Lower leg skin (tissue), 4 donors: ENCODE measurements at places on chromosomes 4 and X.

GRCh38 chr4:158327525-158327924, 117.2 kb downstream of the TMEM144 start:
- no peak for DNase-seq

GRCh38 chr4:113114884-113115283, 65.4 kb downstream of the ANK2 start:
- DNase-seq, result no peak

- DNase-seq, result no peak
Observed at GRCh38 chr4:169956091-169956843, 69.9 kb downstream of the MFAP3L start.

GRCh38 chrX:93422693-93423092, 250.7 kb downstream of the NAP1L3 start:
- DNase-seq, result no peak

- DNase-seq, result no peak
Observed at GRCh38 chr4:96383349-96383748, 543.5 kb downstream of the PDHA2 start.

GRCh38 chr4:19187096-19187495, 1064.6 kb upstream of the SLIT2 start:
- DNase-seq, result no peak

GRCh38 chrX:65300104-65300809, 234.3 kb downstream of the LAS1L start:
- no peak for DNase-seq

- DNase-seq, result no peak
Observed at GRCh38 chrX:150581093-150581775, 12.8 kb downstream of the MTM1 start.

- DNase-seq, result no peak
Observed at GRCh38 chrX:30863974-30864373, 25.1 kb downstream of the TAB3 start.

DNA sequence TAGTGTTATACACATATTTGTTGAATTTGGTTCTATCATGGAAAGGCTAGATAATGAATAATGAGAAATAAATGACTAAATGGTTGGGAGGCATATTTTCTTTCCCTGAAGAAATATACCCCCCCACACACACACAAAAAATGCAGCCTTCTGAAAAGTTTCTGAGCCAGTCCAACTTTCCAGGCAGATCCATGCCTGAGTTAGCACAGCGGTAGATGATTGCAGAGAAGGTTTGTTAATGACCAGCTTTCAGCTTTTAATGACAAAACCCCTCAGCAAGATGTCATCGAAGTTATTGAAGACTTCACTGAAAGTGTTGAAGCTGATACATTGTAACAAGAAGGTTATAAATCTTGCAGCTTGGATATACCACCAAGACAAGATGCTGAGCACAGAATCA, 61.4 kb downstream of the GBA3 start:
- DNase-seq, result no peak

- DNase-seq, result no peak
Observed at GRCh38 chr4:173230062-173230461, 61.5 kb downstream of the GALNT7 start.

- no peak for DNase-seq
Observed at GRCh38 chr4:79141530-79141929, 184.3 kb downstream of the NAA11 start.

- peak; percentile 41 for DNase-seq
Observed at GRCh38 chr4:17447675-17448298, 64.1 kb downstream of the QDPR start.

DNA sequence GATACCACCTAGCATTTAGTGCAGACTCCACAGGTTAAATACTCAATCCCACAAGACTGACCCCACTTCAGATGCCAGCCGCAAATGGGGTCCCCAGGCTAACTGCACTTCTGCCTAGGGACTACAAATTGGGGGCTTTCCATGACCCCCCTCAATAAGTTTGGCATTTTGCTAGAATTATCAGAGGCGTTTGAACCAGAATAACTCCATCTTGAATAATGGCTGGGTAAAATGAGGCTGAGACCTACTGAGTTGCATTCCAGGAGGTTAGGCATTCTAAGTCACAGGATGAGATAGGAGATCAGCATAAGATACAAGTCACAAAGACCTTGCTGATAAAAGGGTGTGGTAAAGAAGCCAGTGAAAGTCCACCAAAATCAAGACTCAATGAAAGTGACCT, 15.1 kb downstream of the RELL1 start:
- DNase-seq, result no peak

- peak; percentile 26 for DNase-seq
Observed at GRCh38 chr4:4677556-4678522, 136.0 kb upstream of the STX18 start.

GRCh38 chr4:29578329-29578728, 1141.8 kb upstream of the PCDH7 start:
- DNase-seq, result no peak

DNA sequence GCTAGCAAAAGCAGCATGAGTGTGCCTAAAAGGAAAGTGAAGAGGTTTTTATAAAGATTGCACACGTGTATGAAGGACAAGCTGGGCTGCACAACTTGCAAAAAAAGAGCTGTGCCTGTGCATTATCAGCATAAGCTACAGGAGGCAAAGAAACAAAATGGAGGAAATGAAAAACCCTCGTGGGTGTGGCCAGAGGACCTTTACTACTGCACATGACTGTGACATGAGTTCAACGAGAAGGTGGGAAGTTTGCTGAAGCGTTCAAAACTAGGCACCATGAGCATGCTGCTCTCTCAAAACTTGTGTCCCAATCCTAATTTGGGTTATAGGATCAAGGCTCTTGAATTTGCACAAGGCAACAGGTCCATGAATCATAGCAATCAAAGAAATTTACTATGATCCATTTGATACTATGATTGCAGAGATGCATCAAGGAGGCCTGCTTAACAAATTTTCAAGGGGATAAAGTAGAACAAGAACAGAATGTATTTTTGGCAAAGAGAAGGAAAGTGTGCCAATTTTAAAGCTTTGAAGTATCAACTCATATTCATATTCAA, 38.1 kb upstream of the CXorf38 start:
- DNase-seq, result no peak

- DNase-seq, result no peak
Observed at GRCh38 chr4:99968330-99968729, 18.3 kb upstream of the H2AZ1 start.

- DNase-seq, result no peak
Observed at GRCh38 chrX:13868591-13868990, 51.7 kb upstream of the GPM6B start.

- DNase-seq, result no peak
Observed at GRCh38 chr4:152976212-152976761, 40.2 kb downstream of the FHDC1 start.

DNA sequence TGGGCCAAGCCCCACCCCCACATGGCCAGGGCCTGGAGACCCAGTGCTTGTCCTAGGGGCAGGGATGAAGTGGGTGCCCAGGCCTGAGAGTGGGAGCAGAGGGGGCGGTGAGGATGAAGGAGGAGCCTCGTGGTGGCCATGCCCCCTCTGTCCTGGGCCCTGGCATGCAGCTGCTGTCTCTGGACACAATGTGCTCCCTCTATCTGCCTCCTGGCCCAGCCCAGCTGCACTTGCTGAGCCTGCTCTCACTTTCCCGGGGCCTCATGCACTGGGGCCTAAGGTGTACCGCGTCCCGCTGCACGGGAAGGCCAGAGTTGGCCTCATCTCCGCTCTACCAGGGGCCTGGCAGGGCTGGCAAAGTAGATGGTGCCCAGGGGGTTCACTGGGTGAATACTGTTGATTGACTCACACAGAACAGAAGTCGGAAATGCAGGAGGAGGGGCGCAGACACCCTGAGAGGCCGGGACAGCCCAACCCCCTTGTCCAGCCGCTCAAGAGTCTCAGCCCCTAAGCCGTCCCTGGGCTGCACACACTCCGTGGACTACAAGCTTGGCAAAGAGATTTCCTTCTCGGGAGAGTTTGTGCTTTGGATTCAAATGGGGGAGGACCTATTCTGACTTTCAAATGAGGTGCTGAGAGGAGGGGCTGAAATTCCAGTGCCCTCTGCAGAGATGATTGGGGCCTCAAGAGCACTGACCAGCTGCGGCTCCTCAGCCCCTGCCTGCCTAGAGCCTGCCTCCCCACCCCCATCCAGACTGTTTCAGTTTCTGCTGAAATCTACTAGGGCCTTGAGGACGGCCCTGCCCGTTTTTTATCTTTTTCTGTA, 112.4 kb downstream of the PSAPL1 start:
- no peak for DNase-seq

DNA sequence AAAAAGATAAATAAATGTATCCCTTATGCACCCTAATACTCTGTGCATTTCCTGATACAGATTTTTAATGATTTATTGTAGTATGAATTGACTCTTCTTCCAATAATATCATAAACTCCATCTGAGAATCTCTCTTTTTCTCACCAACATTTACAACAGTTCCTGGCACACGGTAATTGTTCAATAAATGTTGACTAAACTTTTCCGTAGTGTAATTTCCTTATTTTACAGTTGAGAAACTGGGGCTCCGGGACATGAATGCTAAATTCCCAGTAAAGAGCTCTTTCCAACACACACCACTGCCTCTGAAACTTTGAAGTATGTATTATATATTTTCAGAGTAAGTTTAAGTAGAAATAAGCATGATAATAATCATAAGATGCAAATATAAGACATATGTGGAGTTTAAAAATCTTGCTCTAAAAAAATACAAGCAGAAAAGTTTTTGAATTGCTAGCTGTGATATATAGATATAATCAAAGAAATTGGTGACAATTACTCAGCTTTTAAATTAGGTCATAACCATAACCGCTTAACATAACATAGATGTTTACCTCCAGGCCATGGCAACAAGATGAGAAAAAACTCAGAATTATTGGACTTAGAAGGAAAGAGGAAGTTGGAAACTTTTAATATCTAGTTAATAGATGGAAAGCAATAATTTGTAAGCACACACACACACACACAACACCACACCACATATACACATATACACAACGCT, 28.2 kb upstream of the ANTXR2 start:
- DNase-seq, result no peak
